ENCODE measurements at places on chromosomes 5 and 9.

GRCh38 chr5:158903006-158903405, 196.7 kb downstream of the EBF1 start:
- no peak for DNase-seq

GRCh38 chr5:17399931-17400330, 98.1 kb upstream of the TAF11L2 start:
- DNase-seq = no peak

GRCh38 chr9:19385786-19386501, 5.9 kb upstream of the RPS6 start:
- DNase-seq = no peak

DNA sequence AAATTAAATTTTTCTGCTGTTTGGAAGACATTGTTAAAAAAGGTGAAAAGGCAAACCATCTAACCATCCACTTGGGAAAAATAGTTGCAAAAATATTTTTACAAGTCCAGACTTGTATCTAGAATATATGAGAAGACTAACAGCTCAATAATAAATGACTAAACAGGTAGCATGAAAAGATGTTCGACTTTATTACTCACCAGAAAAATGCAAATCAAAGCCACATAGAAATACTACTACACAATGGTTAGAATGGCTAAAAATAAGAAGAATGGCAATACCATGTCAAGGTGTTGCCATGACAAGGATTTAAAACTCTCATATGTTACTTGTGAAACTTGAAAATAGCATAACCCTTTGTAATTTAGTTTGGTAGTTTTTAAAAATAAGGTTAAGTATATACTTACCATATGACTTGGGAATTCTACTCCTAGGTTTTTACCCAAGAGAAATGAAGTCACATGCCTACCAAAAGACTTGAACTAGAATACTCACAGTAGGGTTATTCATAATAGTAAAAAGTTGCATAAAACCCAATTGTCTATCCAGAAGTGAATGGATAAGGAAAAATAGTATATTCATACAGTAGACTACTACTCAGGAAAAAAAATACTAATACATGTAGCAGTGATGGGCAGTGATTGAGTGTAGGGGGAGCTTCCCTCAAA, 93.8 kb downstream of the VPS13A start:
- no peak for DNase-seq

DNA sequence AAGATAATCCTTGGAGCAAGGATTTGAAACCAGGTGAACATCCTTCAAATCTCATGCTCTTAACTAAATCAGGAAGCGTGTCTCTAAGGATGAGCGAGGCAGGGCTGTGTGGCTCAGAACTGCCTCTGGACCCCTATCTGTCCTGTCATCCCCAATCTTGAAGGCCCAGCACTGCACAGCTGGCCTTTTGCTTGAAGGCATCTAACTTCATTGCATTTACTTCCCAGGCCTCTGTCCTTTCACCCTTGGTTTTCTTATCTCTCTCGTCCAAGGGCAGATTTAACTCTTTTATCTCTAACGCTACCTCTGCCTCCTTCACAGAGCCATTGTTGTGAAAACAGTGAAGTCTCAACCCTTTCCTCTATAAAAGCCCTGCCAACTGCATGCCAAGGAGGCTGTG, 83.8 kb downstream of the UGCG start:
- no peak for DNase-seq

GRCh38 chr9:4668604-4669003, 2.3 kb upstream of the SPATA6L start:
- DNase-seq = no peak

DNA sequence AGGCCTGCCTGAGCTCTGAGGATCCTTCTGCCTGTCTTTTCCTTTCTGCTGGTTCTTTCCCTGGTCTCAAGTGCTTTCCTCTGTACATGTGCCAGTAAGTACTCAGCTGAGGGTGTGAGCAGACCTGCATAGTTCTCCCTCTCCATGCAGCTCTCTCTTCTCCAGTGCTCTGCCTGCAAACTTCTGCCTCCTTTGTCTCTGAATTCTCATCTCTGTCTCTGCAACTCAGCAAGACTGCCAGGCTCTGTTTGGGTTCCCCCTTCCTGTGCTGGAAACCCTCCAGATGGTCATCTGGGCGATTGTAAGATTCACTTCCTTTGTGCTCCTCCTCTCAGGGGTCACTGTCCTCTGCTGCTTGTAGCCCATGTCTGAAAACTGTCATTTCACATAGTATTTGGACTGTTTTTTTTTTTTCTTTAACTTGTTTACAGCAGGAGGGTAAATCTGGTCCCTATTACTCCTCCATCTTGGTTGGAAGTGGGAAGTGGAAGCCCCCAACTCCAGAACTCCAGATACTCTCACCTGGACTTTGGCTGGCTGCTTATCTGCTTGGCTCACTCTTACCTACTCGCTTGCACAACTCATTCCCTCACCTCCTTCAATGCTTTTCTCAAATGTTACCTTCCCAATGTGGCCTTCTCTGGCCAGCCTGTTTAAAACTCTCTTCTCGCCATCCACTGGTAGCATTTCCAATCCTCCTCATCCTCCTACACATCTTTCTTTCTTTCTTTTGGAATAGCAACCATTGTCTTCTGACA, 175.3 kb upstream of the TBC1D2 start:
- DNase-seq = no peak

DNA sequence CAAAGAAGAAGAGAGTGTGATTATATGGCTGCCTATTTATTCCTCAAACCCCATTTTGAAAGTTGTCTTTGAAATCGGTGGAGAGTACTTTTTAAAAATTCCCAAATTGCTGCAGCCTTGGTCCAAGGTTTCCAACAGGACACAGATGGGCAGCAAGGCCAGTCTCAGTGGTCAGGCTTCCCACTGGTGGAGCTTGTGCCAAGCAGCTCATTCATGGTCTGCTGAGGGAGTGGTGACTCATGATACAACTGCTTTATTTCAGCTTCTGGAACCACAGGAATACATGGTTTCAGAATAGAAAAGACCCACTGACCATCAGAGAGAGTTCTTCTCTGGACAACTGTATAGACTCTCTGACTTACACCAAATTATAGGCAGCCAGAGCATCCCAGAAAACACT, 673.1 kb upstream of the KLF4 start:
- DNase-seq = no peak

DNA sequence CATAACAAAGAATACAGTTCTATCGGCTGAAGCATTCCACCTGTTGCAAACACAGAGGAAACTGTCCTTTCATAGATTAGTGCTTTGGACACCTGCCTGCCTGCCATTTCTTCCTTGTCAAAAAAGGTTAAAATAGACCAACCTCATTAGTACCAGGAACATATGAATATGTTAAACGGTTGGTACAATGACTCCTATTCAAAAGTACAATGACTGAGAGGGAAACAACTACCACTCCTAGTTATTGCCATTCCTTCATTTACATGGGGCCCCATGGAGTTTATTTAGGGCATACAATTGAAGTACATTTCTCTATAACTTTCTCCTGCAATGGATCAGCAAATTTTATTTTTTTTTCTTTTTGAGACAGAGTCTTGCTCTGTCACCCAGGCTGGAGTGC, 77.4 kb upstream of the PIP5K1B start:
- DNase-seq = no peak

DNA sequence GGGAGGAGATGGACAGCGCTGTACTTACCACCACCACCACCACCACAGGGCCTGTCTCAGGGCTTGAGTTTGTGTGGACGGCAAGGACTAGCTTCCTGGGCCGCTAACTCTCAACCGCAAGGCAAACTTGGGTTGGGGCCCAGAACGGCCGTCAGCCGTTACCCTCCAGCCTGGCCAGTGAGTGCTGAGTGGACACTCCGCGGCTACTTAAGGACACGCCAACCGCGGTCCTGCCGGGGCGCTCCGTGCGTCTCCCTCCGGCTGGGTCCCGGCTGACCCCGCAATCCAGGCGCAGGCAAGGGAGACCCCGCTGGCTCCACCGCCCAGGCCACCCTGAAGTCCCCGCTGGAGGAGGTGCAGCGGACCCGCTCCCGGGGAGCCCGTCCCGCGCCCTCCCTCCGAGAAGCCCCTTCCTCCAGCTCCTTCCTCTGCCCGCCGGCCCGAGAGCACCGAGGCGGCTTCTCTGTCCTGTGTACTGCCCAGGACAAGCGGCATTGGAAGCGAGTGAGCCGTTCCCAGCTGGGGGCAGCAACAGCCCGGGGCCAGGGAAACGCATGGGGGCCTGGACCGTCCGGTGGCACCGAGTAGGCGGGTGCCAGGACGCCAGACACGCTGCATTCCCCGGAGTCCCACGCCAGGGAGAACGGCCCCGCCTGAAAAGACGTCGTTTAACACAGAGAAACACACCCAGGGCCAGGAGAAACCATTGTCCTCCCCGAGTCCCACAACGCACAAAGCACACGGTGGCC, 46.6 kb downstream of the HABP4 start:
- no peak for DNase-seq

GRCh38 chr5:71862087-71862486, 143.0 kb downstream of the CARTPT start:
- no peak for DNase-seq

DNA sequence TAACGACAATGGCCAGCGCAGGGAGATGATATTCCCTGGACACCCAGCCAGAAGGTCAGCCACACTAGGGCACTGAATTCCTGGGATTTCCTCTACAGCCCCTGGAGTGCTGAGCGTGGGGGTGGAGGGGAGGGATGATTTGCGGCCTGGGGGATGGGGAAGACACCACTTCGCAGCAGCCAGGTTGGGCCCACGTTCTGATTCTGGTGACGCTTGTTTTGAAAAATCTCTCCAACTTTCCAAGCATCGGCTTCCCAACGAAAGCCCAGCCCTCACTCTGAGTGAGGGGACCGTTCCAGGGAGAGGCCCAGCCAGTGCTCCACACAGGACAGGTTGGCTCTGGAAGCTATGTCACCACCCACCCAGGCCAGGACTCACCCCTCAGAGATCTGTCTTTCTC, 5.4 kb downstream of the GFPT2 start:
- DNase-seq = no peak

GRCh38 chr5:132225165-132226032, 2.3 kb downstream of the P4HA2 start:
- DNase-seq = no peak

- no peak for DNase-seq
These were observed 32.1 kb downstream of the PRRC1 start for GRCh38 chr5:127549551-127549950.

- DNase-seq = no peak
These were observed 1.3 kb downstream of the EIF4EBP3 start for GRCh38 chr5:140548791-140549190.

Measured in Karpas-422 (cell line).